ENCODE measurements at places on chromosomes 5 and 9. TPM values are rescaled to one million over a fixed set of nuclear protein-coding genes. Genes with fewer than 3 reads are reported as not detected.

DNA sequence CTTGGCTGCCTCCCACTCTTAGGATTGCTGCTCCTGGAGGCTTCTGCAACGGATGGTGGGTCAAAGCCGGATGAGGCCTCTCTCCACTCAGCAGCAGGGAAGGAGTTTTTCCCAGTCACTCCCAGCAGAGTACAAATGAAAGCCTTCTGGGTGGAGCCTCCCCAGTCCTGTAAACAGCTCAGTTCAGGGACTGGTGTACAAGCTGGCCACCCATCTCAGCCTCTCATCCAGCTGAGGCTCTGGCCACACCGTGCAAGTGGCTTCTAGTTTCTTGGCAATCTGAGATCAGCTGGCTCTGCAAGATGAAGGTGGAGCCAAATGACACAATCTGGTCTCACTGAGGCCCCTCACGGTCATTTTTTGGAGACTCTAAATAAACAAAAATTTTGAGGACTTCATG is 10.0 kb downstream of the GPX3 start:
- peak; percentile 93 for DNase-seq

- DNase-seq, result no peak
These were observed 164.6 kb downstream of the CARTPT start for GRCh38 chr5:71883742-71884103.

DNA sequence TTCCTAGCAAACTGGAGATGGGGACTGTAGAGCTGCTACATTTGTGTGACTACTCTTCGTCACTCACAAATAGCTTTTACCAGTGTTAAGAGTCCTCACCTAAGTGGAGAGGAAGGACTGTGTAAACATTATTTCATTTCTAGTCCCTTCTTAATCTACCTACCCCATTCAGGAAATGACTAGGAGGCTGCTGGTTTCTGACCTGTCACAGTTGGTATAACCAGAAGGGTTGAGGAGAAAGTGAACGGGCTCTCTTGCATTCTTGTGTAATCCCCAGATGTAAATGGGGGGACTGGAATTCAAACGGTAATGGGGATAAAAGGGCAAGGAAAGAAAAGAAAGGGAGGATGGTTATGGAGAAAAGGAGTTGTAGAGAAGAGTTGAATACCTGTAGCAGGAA is 35.4 kb upstream of the BNIP1 start:
- peak; percentile 17 for DNase-seq

GRCh38 chr9:127977009-127977883 is 3.5 kb downstream of the EEIG1 start:
- DNase-seq, result no peak

DNA sequence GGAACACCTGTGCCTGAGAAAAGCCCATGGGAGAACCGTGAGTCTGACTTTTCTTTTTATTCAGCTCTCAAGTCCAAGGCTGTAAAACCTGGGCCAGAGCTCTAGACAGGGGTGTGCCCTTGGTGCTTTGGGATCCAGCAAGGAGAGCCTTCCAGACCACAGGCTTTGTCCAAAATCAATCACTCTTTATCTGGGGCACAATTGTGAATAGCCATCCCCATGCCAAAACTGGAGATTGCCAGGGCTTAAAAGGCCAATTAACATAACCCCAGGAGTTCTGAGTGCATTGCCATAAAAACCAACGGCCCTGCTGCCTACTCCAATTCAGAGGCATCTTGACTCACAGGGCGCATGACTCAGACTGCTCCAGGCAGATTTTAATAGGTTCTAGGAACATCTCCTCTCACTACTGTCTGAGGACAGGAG is 391.8 kb downstream of the ARHGEF28 start:
- peak; percentile 15 for DNase-seq

- DNase-seq, result no peak
These were observed 243.8 kb downstream of the COX7C start for GRCh38 chr5:86861512-86861911.

GRCh38 chr5:29005386-29005785 is 1967.0 kb upstream of the CDH9 start:
- DNase-seq, result no peak

GRCh38 chr9:112789891-112790774 is 39.6 kb downstream of the SNX30 start:
- no peak for DNase-seq

DNA sequence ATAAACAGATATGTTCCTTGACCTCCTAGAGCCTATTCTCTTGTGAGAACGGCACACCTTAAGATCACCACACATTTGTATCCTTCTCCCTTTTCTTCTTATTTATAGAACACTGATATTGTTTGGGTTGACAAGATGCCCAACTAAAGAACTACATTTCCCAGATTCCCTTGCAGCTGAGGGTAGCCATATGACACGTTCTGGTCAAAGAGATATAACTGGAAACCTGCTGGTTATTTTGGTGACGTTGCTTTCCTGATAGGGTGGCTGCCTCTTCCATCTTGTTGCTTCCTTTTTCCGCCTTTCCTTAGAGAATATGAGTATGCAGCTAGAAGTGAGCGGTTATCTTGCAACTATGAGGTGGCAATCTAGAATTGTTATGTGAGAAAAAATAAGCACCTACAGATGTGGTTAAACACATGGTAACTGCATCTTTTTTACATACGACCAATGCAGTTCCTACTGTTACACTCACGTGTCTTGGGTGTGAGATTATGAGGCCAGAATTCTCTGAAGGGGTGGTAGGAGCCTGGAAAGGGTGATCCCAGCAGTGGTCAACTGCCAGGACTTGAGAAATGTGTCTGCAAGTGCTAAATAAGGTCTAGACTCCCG is 72.9 kb downstream of the SEC61B start:
- no peak for DNase-seq

DNA sequence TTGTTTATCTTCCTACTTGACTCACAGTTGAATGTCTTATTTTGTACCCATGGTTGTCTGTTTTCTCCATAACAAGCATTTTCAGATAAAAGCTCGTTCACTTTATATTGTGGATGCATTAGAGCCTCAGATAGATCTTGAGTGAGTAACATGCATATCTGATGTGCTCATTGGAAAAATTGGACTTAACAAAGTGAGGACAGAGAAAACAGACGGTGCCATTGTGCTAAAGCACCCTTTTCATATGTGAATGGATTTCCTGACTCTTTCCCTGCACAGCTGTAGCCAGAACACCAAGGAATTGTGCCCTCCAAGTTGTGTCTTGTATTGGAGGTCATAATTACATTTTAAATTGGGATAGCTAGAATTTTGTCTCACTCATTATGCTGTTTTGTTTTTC is 325.8 kb upstream of the MEF2C start:
- DNase-seq, result no peak

DNA sequence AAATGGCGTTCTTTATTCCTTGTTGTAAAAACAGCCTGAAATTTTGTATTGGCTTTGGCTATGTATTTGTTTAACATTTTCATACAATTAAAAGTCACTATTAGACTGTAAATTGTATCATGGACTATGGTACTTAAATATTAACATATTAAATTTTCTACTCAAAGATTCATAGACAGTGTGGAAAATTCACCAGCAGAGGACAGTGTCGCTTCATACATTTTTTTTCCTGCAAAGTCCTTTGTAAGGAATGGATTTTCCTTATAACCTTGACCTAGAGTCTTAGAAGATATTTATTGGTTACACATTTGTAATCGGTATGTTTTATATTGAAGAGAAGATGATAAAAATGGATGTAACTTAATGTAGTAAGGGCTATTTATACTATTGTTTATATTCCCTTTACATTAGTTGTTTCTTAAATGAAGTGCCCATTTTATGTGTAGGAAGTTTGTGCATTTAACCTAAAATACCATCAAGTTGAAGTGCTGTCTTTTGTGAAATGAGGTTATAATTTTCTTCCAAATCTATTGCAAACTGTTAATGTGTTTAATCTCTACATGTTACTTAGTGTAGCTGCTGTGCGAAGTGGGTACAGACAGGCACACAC is 150.1 kb downstream of the KDM4C start:
- DNase-seq, result no peak

GRCh38 chr5:78626009-78626571 is 22.5 kb downstream of the LHFPL2 start:
- DNase-seq, result peak; percentile 77

DNA sequence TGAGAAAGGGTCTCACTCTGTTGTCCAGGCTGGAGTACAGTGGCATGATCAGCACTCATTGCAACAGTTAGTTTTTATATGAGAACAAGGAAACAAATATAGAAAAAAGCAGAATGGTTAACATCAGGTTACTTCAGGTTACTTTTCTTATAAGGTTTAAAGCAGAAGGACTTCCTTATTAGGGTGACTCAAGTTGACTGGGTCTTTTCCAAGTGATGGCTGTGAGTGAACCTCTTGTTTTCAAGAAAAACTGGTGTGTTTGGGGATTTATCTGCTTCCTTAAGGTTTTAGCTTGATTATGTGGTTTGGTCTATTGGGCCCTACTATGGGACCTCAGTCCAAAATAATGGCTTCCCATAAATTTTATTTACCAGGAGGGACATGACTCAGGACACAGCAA is 99.2 kb downstream of the ARRDC3 start:
- no peak for DNase-seq

The PPIP5K2 gene
- total RNA-seq, result 40.1 TPM

The SLCO6A1 gene
- not detected for total RNA-seq

The FOXD4 gene
- total RNA-seq, result 0.40 TPM

The IFNA21 gene
- total RNA-seq, result not detected
